ENCODE measurements at places on chromosomes 5 and 9.

DNA sequence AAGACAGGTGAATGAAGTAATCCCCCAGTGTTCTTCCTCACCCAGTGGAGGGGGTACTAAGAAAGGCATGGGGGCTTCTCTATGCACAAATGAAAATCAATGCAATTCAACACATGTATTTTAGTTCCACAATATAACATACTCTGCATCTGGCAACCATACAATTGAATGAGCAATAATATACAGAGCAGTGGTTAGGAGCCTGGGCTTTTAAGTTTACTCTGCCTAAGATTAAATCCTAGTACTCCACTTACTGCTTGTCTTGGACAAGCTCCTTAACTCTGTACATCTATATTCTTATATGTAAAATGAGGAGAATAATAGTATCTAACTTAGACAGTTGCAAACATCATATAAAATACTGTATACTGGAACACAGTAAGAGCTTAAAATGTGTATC is 195.4 kb upstream of the TRIM32 start:
- no peak for DNase-seq

- DNase-seq, result no peak
Observed at GRCh38 chr5:96008487-96008886, 46.8 kb upstream of the ELL2 start.

- no peak for DNase-seq
Observed at GRCh38 chr5:33852319-33852718, 39.5 kb downstream of the ADAMTS12 start.

DNA sequence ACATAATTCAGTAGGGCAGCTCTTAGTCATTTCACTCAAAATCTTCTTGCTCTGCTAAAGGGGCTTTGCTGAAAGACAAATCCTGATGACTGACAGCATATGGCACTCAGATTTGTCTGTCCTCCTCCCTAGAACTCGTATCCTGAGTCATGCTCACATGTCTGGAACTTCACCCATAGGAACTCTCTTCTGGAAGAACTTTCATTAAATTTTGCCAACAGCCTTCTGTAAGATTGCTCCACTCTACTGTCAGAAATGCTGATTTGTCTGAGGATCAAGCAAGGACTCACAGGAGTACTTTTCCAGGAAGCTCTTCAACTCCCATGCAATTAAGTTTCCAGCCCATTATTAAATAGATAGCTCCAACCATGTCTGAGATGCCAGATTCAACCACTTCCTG is 59.8 kb upstream of the SNX2 start:
- DNase-seq, result no peak

DNA sequence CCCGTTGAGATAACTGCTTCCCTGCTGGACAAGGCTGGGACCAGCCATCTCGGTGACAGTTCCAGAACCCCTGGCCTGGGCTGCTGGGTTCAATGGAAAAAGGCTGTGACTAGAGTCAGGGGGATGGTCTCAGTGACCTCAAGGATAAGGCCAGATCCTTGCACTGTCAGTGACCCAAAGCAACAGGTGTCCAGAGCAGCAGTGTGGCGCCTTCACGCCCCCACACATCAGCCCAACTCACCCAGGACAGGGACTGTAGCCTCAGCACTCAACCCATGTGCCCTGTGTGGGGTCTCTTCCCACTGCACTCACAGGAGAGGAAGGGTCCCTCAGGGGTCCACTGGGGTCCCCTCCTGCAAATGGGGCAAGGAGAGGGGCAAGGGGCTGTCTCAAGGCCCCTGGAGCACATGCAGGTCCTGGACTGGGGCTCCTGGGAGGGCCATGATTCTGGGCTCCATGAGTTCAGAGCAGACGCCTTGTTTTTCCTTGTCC is 698 bp upstream of the LCN2 start:
- no peak for DNase-seq

DNA sequence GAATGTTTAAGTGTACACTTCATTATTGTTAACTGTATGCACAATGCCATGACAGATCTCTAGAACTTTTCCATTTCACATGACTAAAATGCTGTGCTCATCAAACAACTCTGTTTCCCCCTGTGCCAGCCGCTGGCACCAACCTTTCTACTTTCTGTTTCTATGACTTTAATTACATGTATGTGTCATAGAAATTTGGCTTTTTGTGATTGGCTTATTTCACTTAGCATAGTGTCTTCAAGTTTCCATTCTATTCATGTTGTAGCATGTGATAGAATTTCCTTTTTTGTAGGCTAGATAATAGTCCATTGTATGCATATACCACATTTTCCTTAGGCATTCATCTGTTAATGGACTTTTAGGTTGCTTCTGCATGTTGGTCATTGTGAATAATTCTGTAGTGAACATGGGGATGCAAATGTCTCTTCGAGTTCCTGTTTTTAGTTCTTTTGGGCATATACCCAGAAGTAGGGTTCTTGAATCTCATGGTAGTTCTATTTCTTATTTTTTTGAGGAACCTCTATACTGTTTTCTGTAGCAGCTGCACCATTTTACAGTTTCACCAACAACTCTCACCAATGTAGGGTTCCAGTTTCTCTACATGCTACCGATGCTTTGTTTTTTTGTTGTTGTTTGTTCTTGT is 184.4 kb upstream of the DMRT1 start:
- DNase-seq, result no peak

DNA sequence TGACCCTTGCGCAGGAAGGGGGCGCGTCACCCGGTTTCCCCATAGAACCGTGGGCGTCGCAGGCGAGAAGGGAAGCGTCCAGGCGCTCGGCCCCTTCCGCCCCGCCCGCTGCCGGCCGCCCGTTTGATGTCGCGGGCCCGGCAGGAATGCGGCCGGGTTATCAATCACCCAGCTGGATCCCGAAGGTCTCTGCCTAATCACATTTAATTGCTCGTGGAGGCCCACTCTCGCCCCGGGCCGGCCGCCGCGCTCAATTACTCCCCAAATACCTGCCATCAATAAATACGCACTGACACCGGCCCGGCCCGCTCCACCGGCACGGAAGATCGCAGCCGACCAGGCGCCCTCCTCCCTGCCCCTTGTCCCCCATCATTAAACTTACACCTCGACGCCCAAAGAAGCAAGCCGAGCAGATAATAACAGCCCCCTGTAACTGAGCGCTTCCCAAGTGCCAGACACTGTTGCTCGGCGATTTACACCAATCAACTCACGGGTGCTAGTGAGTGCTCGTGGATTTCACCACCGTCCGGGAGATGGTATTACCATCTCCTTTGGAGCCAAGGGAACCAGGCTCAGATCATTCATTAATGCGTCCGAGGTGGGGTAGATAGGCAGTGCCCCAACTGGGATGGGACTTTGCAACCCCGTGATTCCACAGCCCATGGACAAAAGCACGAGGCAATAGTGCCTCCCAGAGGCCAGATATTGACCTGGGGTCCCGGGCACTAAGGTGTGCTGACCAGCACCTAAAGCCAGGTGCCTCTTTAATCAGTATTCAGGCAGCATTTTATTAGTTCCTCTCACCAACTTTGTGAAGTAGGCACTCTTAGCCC is 11.3 kb downstream of the MSX2 start:
- DNase-seq, result no peak

- no peak for DNase-seq
Observed at GRCh38 chr9:91056917-91057316, 255.3 kb downstream of the SYK start.

DNA sequence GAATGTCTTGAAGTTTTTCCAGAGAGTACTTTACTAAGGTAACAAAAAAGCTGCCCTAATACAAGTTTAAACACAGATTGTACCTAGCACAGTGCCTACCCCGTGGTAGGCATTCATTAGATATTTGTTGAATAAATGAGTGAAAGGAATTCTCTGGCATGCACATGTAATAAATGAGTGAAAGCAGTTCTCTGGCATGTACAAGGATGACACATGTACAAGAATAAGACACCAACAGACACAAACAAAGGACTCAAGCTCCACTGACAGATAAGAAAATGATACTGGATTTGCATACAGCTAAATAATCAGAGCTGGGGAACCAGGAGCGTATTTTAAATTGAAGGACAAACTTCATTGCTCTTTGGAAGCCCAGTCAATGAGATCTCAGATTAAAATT is 535.8 kb downstream of the EFNA5 start:
- no peak for DNase-seq

GRCh38 chr9:71921190-71921814 is 9.9 kb downstream of the C9orf85 start:
- no peak for DNase-seq

DNA sequence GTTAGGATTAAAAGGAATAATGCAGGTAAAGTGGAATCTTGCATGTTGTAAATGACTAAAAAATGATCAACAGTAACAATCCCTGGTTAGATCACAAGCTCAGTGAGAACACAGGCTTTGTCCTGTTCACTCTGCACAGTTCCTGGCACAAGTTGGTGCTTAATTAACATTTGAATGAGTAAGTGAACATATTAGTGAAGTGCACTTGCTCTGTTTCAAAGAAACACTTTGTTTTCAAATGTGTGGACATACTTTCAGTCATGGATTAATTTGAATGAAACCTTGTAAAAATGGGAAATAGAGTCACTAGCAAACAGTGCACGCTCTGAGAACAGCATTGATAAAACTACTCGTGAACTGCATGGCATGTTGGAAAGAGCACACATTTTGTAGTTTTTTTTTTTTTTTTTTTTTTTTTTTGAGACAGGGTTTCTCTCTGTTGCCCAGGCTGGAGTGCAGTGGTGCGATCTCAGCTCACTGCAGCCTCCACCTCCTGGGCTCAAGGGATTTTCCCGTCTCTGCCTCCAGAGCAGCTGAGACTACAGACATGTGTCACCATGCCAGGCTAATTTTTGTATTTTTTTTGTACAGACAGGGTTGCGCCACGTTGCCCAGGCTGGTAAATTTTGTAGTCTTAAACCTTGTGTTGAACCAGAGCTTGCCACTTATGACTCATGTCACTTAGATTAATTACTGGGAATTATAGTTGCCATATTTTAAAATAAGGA is 159.9 kb downstream of the LURAP1L start:
- DNase-seq, result peak; percentile 7

DNA sequence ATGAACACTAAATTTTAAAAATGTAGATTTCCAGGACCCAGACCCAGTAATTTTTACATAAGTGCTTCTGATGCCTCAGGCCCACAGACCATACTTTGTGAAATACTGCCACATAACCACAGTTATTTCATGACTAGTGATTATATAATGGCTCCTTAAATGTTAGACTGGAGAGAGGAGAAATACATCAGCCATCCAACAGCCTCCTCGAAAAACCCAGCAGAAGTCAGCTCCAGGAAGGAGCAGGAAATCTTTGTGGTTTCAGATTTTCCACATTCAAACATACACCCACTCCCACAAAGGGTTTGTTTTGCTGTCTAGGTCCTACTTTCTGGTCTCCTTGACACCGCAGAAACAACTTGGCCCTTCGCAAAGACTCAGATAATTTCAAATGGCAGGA is 455.2 kb downstream of the DTWD2 start:
- DNase-seq, result no peak

DNA sequence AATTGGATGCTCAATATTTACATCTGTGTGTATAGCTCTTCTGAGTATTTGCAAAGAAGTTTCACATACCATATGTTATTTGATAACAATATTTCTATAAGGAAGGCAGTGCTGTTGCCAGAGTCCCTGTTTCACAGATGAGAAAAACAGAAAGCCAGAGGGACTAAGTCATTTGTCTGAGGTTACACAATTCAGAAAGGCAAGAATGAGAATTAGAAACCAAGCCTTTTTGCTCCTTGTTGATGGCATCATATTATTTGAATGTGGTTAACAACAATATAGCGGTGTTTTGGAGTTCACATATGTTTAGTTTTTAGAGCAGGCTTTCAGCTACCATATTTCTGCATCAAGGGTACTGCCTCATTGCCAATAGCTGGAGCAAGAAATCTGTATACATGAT is 110.9 kb upstream of the PRLR start:
- DNase-seq, result no peak

DNA sequence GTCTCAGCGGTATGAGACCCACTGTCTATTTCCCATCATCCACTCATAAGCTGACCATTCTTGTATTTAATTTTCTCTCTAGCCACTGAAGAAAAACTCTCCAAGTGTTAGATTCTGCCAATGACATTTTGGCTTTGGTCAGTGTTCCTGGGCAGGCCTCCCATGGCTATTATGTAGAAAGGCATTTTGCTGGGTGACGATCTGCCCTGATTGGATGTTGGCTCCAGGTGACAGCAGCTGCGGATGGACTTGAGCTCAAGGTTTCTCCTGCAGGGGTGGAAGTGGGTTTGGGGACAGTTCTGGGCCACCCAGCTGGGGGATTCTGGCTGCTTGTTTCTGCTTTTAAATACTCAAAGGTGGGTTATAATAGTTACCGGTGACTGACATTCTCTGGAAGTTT is 31.6 kb downstream of the ACSL6 start:
- DNase-seq, result no peak

DNA sequence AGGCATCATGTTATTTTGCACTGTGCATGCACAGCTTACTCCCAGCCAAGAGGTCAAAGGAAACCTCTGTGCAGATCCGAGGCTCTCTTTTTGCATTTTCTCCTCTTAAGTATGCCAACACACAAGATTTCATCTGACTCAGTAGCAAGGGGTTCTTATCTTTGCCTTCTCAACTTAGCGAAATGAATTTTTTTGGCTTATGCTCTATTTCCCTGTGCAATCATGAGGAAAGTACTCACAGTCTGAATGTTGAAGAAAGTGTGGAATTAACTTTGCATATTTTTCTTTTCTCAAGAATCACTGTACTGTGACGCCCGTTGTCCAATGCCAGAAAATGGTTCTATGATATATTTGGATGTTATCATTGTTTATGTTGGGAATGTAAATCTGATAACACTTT is 173.5 kb upstream of the FBXL7 start:
- no peak for DNase-seq

DNA sequence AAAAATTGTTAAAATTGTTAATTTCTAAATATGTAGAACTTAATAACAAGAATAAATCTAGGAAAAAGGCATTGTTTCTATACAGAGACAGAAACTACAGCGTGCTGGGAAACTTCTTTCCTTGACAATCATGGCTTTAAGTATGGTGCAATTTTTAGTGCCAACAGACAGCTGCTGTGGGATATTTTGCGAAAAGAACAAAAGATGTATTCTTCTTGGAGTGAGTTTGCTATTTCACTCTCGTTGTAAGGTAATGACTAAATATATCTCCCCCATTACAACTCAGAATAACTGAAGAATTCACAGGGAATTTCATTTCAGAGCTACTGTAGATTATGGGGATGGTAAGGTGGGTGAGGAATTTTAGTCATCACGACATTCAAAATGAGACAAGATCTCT is 2055.0 kb upstream of the ACO1 start:
- DNase-seq, result no peak

DNA sequence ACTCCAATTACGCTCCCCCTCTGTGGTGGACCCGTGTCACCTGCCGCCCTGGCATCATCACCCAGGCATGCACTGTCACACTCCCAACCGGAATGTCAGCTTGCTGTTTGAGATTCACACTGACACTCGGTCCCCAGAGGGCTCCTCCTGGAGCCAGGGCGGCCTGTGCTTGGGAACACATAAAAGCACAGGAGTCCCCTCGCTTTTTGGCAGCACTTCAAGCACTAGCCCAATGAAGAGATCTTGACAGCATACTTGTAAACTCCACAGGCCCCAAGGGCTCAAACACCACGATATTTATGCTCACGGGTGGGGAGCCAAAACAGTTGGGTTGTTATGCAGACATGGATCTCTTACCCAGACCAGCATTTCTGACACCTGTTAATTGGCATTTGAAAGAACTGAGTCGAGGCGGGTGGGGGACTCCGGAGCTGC is 90.8 kb upstream of the EGFLAM start:
- no peak for DNase-seq

GRCh38 chr5:140967226-140967893 is 1.1 kb downstream of the PCDHAC2 start:
- DNase-seq, result no peak
